Left ventricle myocardium superior (tissue), 1 donor: ENCODE measurements at places on chromosomes 12 and 14.

GRCh38 chr12:94263011-94263811, 114.8 kb downstream of the PLXNC1 start:
- no peak for DNase-seq

DNA sequence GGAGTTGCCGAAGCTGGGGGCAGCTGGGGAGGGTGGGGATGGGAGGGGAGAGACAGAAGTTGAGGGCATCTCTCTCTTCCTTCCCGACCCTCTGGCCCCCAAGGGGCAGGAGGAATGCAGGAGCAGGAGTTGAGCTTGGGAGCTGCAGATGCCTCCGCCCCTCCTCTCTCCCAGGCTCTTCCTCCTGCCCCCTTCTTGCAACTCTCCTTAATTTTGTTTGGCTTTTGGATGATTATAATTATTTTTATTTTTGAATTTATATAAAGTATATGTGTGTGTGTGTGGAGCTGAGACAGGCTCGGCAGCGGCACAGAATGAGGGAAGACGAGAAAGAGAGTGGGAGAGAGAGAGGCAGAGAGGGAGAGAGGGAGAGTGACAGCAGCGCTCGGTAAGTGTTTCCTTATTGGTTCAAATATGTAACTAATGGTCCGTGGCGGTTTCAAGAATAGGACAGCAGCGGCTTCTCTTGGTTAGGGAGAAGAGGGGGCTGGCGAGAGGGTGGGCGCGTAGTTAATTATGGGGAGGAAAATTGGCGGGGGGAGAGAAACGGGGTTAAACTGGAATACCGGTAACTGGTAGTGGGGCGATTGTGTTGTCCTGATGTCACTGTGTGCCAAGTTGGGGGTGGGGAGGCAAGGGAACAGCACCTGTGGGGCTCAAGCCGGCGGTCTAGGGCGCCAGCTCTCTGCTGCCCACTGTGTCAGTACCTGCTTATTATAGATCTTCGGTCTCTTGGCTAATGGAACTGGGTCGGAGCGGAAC, 8.4 kb downstream of the HOXC8 start:
- DNase-seq, result no peak

DNA sequence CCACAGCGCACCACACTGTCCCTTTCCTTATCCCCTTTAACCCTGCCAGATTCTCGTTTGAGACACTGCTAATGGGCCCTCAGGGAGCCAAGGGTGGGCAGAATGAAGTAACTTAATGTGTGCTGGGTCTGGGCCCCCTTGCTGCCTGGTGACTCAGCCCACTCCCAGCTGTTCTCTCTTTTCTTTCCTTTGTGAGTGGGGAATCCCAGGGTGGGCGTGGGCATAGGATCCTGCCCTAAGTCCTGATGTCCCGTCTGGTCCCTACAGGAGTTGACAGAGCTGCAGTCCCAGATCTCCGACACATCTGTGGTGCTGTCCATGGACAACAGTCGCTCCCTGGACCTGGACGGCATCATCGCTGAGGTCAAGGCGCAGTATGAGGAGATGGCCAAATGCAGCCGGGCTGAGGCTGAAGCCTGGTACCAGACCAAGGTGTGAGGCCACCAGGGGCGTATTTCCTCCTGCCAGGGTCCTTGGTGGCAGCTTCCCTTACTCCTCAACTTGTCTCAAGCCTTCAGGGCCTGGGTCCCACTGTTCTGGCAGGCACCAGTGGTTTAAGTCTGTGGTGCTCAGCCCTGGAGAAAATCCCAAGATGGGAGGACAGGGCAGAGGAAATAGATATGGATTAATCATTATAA, 8.3 kb downstream of the KRT7 start:
- DNase-seq, result no peak

DNA sequence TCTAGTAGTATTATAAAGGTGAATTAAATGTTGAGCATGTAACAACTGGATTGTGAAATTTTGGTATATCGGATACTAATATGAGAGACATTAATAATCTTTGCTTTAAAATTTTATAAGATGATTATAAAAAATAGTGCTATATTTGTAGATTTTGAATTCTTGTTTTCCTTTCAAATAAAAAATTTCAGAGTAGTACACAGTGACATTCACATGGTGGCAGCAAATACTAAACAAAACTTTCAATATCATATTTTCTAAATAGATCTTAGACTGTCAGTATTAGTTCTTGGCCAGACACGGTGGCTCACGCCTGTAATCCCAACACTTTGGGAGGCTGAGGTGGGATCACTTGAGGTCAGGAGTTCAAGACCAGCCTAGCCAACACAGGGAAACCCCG, 166.0 kb downstream of the NAV3 start:
- DNase-seq, result no peak

DNA sequence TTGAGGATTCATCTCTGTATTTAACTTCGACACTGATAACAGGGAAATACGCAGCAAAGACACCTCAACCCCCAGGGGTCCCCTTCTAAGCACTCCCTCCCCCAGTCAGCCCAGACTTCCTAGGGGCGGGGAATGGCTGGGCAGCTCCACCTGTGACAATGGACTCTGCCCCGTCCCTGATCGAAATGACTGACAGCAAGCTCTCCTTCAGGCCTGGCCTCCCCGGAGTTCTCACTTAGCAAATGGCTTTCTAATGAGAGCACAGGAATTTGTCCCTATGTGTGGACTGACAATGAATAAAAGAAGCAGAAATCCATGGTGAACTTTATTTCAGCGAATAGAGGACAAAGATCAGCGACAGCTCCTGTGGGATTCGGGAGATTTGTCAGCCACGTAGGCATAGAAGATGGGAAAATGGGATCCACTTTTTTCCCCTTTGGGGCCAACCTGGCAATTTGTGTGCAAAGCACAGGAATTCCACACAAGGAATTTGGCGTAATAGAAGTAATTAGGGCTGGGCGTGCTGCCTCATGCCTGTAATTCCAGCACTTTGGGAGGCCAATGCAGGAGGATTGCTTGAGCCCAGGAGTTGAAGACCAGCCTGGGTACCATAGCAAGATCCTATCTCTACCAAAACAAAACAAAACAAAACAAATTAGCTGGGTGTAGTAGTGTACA, 63.8 kb downstream of the TNFAIP2 start:
- DNase-seq, result no peak

- DNase-seq, result no peak
Observed at GRCh38 chr12:29929295-29929694, 145.6 kb upstream of the TMTC1 start.

- peak; percentile 74 for DNase-seq
Observed at GRCh38 chr14:104865081-104865630, at the start of gene CEP170B. Gene CEP170B (plus strand): TSS chr14:104865268. CDS start chr14:104868451, 3,183 bp downstream.

DNA sequence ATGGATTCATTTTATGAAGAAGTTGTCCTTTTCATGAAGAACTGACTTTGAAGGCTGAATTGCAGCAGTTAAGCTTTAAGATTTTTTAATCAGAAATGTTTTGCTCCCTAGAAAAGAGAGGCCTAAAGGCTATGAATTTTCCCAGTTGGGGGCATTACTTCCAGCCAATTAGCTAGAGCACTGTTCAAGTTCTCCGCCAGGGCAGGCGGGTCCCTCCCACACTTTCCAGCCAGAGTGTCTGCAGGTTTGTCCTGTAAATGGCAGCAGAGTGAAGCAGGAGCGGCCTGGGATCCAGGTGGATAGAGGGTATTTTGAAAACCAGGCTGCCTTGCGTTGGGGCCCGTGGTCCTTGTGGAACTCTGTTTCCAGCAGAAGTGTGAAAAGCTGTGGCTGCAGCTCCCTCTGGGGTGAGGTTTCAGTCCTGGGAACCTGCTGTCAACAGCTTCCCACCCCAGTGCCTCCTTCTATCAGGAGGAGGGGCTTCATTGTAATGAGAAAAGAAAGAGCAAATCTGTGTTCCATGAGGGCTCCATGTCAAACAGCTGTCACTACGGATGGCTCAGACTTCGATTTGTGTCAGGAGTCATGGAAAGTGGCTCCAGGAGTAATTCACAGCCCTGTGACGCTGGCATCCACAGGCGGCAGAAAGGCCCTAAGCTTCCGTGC, 210.7 kb upstream of the TMEM132C start:
- no peak for DNase-seq

DNA sequence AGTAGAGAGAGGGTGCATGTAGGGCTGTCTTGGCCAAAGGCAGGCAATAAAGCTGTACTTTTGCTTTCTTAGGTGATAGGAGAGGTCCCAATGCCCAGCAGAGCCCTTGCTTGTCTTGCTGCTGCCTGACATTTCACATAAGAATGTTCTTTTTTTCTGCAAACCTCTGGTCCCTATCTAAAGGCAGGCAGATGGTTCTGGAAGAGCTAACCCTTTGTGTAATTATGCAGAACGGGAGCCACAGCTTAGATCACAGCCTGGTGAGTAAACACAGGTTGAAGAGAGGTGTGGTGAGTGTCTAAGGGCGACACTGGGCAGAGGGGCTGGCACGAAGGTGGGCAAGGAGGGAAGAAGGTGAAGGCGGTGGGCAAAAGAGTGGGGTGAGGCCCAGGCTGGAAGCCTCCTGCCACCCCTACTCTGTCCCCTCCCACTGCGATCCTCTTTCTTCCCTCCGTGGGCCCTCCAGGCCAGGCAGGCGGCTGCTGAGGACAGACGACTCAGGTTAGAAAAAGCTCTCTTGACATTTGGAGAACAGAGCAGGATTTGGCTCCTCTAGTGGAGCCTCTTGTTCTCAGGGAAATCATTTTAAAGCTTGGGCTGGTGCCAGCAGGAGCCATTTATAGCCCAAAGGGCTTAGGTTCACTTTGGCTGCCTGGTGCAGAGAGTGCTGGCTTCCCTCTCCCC, 42.8 kb downstream of the PRMT8 start:
- peak; percentile 69 for DNase-seq

- no peak for DNase-seq
Observed at GRCh38 chr14:95413289-95414215, 93.8 kb upstream of the CLMN start.

- no peak for DNase-seq
Observed at GRCh38 chr12:47054659-47055058, 24.8 kb upstream of the PCED1B start.

DNA sequence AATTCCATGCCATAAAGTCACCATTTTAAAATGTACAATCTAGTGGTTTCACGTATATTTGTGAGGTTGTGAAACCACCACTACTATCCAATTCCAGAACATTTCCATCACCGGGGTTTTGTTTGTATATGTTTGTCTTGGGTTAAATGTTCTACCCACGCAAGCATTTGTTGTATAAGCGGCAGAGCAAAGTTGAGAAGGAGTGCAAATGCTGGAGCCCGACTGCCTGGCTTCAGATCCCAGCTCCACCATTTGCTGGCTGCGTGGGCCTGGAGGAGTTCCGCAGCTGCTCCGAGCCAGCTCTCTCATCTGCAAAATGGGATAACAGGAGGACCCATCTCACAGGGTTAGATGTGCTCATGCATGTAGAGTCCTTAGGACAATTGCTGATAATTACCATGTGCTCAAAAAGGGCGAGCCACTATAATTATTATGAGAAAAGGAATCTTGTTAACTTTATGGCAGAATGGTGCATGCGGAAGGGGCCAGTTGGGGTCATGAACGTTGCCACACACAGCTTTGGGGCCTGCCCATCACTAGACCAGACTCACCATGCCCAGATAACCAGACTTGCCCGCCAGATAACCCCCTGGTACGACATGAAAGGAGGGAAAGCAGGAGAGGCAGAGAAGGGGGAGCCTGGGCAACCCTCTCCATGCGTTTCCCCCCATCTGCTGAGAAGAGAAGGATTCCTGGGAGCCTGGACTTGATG, 6.4 kb downstream of the ACTN1 start:
- no peak for DNase-seq

DNA sequence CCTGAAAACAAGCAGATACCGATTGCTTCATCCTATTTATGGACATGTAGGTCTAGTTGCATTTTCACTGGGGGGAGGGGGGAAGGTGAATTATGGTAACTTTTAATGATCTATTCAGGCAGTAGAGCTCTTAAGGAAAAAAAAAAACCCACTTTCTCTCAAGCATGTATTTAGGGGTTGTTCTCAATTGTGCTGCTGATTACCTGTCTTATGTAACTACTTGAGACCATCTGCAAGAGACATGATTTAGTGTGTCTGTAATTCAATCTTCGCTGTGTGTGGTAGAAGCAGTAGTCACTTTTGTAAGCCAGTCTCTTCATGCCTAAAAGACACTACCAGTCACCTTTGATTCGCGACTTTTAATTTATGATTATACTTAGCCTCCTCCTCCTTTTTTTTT, 8.9 kb downstream of the CALM1 start:
- no peak for DNase-seq

DNA sequence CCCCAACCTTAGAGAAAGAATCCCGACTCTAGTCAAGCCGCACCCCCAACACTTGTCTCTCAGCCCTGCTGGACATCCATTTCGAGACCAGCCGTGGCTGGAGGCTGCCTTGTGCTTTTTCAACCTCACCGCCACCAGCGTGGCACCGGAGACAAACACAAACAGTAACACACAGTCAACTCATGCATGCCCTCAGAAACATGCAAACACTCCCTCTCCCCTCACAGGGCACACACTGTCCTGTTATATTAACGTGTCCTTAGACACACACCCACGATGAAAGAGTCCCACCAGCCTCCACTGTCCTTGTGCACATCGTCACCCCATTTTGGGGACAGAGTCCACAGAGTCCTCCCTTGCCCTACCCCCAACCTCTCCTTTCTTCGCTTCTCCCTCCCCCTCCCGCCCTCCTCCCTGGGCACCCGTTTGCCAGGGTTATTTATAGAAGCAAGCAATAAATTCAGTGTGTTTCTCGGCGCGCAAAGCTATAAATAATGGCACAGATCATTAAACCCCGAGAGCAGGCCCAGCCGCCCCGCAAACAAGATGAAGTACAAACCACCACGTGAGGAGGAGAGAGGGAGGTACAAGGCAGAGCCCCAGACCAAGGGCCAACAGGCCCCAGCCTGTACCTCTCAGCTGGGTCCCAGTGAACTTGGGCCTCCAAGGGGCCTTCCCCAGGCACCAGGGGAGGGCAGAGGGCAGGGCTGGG, 27.9 kb downstream of the SMUG1 start:
- DNase-seq, result no peak

DNA sequence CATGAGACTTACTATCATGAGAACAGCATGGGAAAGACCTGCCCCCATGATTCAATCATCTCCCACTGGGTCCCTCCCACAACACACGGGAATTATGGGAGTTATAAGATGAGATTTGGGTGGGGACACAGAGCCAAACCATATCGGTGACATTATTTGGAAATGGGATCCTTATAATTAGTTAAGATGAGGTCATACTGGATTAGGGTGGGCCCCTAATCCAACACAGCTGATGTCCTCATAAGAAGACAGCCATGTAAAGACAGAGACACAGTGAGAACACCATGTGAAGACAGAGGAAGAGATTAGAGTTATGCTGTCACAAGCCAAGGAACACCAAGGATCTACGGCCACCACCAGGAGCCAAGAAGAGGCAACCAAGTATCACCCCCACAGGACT, 161.7 kb downstream of the SPTSSA start:
- DNase-seq, result no peak

- DNase-seq, result no peak
Observed at GRCh38 chr14:69132513-69133181, 20.3 kb downstream of the DCAF5 start.

GRCh38 chr12:123288751-123289346, 17.2 kb upstream of the CDK2AP1 start:
- DNase-seq, result no peak

GRCh38 chr14:97944380-97944779, 1147.2 kb downstream of the VRK1 start:
- no peak for DNase-seq

GRCh38 chr12:115639648-115640012, 637.9 kb downstream of the MED13L start:
- DNase-seq, result no peak

- DNase-seq, result no peak
Observed at GRCh38 chr14:103928011-103928890, at the start of gene TDRD9. Gene TDRD9 (plus strand): TSS chr14:103928456. CDS start chr14:103928510, 54 bp downstream.
